ENCODE measurements at places on chromosomes 6 and 20.

- no peak for DNase-seq
Measured at GRCh38 chr20:52859156-52859876, 112.8 kb upstream of the TSHZ2 start.

DNA sequence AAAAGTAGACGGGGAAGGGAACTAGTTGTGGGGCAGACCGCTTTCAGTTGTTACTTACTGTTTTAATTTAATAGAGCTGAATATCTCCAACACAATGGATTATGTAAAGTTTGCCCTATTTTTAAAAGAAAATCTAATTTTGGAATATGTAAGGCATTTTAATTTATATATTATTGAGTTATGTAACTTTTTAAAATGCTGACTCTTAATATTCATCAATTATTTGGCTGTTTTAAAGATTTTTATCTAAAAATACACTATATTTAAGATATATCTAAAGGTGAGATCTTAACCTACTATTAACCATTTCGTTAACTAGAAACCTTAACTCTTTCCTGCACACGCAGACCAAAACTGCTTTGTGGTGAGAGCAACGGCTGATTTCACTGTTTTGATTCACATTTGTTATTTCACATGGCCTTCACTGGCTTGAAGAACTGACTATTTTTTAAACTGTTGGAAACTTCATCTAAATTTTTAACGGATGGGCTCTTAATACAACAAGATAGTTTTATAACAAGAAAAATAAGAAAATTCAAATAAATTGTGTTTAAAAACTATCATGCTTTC, 87.9 kb downstream of the HUS1B start:
- no peak for DNase-seq

- DNase-seq: no peak
Measured at GRCh38 chr6:45970326-45970725, 45.3 kb downstream of the CLIC5 start.

- DNase-seq: no peak
Measured at GRCh38 chr6:74632196-74632875, 573.5 kb downstream of the COL12A1 start.

DNA sequence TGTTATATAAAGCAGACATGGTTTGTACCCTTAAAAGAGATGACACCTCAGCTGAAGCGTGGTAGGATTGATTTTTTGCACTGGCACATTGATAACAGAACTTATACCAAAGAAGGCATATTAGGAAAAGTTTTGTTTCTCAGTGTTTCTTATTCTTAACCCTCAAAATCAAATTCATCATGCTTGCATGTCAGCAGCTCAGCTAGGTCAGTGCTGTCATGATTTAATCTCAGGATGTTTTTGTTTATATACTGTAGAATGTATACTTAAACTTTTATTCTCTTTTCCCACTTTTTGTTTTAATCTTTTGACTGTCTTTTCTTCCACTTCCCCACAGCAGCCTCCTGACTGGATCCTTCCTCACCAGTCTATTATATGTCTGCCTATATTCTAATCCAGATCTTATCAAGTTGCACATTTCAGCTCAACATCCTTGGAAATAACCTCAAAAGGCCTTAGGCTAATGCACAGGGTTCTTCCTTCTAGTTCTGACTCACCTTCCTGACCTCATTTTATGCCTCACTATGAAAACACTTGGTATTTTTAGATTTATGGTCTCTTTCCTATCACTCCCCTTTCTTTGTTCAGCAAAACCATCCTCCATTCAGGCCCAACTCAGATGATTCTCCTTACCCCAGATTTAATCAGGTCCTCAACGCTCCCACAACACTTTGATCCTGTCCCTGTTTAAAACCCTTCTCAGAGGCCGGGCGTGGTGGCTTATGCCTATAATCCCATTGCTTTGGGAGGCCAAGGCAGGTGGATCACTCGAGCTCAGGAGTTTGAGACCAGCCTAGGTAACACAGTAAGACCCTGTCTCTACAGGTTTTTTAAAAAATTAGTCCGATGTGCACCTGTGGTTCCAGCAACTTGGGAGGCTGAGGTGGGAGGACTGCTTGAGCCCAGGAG, 7.2 kb downstream of the HEBP2 start:
- DNase-seq: no peak

Measured in hypothalamus (tissue), 51 donors.